ENCODE measurements at places on chromosomes 5 and 9.

GRCh38 chr9:93575796-93576257 lies 557 bp upstream of the PHF2 start:
- DNase-seq, result peak; percentile 59

DNA sequence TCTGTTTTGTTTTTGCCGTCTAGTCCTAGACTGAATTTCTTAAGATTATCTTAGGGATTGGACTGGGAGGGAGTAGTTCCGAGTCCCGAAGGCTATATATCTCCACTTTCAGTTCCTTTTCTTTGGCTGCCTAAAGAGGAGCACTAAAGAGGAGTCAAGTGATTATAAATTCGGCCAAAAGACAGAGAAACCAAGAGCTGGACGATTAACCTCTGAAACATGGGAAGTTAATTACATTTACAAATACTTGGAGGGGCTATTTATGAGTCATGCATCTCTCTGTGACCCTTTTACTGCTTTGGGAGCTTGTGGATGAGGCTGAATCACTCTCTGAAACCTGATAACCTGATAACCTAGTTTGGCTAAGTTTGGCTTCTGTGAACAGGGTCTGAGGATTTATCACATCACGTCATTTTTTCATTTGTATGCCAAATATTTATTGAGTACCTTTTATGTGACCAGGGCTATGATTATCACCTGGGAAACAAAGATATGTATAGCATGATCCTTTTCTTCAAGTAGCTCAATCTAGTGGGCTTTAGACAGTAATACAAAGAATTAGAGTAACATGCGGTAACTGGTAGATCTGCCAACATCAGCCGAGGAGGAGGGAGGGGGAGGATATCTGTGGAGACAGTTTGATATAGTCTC lies 180.9 kb downstream of the CD180 start:
- no peak for DNase-seq

DNA sequence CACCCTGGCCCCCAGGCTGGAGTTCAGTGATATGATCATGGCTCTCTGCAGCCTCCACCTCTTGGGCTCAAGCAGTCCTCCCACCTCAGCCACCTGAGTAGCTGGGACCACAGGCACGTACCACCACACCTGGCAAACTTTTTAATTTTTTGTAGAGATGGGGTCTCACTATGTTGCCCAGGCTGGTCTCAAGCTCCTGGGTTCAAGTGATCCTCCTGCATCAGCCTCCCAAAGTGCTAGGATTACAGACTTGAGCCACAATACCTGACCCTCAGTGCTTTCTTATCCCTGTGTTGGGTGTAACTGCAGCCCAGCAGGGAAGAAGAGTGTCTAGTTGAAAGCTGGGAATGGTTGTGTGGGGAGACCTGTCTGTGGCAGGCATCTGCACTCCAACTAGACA lies 10.9 kb downstream of the PTPA start:
- DNase-seq, result no peak

- DNase-seq, result no peak
Measured at GRCh38 chr5:115657881-115658233, 32.0 kb upstream of the TMED7 start.

- DNase-seq, result no peak
Measured at GRCh38 chr5:138032028-138032571, 779 bp downstream of the FAM13B start.

GRCh38 chr9:97594381-97594921 lies 38.7 kb downstream of the TSTD2 start:
- DNase-seq, result no peak

DNA sequence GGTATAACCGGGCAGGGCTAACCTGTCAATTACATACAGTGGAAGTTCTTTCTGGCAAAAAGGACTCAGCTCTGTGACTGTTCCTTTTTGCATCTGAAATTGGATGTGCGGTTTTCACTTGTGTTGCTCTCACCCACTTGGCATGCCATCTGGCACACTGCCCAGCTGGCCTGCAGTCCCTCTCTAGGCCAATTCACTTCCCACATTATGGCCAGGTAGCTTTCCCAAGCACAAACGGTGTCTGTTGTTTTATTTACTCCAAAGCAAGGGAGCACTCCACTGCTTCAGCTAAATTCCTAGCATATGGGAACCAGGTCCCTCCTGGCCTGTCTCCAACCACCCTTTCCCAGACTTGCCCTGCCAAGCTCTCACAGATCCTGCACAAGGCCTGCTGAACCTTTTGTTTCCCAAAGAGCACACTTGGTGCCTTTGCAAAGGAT lies 132.5 kb downstream of the SEMA6A start:
- DNase-seq, result no peak

GRCh38 chr9:21002040-21002439 lies 29.4 kb downstream of the HACD4 start:
- no peak for DNase-seq

- DNase-seq, result no peak
Measured at GRCh38 chr5:102600964-102601363, 102.2 kb upstream of the SLCO6A1 start.

DNA sequence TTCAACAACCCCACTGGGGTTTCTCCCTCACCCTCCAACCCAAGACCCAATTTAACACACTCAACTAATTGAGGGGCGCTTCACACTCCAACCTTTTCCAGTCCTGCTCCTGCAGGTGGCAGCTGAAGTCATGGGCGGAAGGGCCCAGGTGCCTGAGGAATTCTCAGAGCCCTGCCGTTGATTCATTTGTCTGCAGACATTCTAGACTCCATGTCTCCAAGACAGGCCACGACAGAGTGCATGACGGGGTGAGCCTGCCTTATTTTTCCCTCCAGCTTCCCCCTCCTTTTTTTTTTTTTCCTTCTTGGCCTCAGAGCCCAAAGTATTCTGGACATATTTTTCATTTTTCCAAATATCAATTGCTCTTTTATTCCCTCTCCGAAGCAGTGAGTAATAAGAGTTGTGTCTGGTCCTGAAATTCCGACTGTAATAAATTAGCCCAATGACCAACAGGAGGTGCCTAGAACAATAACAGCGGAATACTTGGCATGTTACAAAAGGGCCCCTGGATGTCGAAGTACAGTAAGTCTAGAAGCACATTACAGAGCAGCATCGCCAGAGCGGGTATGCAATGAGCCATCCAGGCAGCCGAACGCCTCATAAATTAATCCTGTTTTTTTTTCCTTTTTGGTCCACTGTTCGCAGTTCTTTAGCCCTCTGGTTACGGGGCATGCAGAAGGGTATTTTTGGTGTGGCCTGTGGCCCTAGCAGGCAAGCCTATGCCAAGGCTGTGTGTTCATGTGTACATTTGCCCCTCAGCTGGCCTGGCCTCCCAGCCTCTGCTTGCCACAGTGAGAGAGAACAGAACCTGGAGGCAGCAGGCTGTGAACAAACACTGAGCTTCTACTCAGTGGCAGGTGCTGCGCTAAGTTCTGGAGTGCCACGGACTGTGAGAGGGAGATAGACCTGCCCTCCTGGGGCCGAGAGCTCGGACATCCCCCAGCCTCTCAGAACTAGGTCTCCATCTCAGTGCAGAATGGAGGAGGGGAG lies 8.6 kb upstream of the SMIM23 start:
- DNase-seq, result no peak

GRCh38 chr5:52709167-52709925 lies 78.4 kb upstream of the ITGA1 start:
- no peak for DNase-seq

DNA sequence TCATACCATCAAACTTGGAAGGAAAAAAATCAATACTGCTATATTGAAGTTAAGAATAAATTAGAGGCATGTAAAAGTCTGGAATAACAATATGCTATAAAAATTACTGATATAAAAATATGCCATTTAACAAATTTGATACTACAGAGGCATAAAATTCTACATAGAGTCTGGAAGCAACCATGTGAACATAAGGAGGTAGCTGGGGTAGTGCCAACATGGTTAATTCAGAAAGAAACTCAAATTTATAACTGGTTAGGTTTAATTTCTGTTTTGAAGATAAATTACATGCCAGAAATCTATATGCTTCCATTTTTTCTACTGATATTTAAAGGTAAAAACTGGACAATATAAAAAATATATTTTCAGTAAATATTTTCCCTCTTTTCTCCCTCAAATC lies 103.1 kb upstream of the NR4A3 start:
- DNase-seq, result no peak

GRCh38 chr9:82675102-82675501 lies 387.8 kb downstream of the RASEF start:
- no peak for DNase-seq

DNA sequence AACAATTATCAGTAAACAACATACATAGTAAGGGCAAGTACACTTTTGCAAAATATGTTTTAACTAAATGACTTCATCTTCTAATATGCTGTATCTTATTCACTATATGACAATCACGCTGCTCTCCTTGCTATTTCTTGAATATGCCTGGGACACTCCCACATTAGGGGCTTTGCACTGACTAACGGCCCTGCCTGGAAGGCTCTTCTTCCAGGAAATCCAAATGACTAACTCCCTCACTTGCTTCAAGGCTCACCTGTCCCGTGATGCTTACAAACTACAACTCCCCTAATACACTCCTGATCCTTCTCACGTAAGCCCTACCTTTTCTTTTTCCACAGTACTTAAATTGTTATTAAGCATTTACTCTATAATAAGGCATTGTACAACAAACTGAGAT lies 10.6 kb downstream of the ERP44 start:
- no peak for DNase-seq

- DNase-seq, result no peak
Measured at GRCh38 chr9:89807101-89807395, 202.2 kb downstream of the GADD45G start.

GRCh38 chr5:131999041-131999440 lies 12.4 kb downstream of the ACSL6 start:
- DNase-seq, result no peak

- no peak for DNase-seq
Measured at GRCh38 chr5:35229076-35230037, 930 bp downstream of the PRLR start.

DNA sequence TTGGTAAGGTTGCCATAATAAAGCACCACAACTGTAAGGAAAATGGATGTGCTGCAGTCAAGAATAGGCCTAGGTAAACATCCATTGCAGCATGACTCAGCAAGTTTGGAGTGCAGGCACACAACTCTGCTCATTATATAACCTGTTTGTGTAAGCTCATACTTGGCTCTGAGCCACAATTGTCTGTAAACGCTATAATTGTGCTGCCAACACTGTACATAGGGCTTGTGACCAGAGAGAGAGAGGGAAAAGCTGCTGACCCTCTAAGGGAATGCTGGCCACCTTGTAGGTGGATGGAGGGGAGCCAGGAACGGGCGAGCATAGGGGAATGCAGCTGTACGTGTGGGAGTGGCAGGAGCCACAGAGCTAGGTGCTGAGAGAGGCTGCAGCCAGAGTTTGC lies 2186.5 kb upstream of the ACO1 start:
- DNase-seq, result no peak

DNA sequence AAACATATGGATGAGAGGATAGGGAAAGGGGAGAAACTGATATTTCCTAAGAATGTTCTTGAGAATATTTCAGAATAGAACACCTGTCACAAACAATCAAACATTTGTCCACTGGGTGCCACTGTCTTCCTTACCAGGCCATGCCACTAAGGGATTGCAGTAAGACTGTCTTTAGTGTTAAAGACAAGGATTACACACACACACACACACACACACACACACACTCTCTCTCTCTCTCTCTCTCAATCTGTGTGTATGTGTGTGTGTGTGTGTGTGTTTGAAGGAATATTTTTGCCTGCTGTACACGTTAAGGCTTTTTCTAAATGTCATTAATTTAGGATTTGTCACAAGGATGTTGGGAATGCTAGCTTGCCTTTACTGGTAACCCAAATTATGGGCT lies 54.4 kb downstream of the CCDC192 start:
- DNase-seq, result no peak

GRCh38 chr9:83724436-83724835 lies 16.7 kb upstream of the UBQLN1 start:
- DNase-seq, result no peak

DNA sequence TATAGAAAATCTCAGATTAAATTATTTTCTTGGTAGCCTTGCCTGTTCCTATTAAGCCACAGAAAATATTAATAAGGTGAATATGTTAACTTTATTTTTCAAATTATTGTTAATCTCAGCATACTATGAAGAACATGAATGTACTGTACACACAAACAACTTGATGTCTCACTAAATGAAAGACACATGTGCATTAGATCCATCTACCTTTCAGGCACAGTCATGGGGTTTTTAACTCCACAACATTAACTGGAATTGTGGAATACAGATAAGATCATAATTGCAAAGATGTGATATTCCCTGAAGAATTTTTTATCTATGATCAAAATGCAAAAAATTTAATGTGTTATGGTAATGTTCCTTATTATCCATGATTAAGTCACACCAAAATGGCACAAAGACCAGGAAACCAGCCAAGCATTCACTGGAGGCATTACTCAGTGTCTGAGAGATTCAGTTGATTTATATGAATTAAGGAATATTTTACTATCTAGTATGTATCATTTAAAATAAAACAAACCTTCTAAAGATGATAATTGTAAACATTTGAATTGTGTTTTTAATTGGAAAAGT lies 150.0 kb upstream of the VCAN start:
- no peak for DNase-seq

DNA sequence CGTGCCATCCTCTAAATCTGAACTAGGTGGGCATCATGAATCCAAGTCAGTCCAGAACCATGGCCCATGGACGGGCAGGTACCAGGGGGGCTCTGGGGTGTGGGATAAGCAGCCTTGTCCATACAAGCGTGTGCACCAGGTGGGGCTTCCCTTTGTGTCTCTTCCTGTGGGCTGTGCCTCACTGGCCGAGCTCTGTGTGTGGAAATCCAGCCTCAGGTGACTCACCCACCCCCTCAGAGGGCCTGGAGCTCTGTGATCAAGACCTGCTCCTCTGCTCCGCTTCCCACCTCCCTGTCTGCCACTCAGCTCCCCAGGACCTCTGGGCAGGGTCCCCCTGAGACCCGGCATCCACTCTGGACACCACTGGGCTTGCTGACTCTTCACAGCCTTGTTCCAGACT lies 33.0 kb downstream of the GADD45G start:
- no peak for DNase-seq

DNA sequence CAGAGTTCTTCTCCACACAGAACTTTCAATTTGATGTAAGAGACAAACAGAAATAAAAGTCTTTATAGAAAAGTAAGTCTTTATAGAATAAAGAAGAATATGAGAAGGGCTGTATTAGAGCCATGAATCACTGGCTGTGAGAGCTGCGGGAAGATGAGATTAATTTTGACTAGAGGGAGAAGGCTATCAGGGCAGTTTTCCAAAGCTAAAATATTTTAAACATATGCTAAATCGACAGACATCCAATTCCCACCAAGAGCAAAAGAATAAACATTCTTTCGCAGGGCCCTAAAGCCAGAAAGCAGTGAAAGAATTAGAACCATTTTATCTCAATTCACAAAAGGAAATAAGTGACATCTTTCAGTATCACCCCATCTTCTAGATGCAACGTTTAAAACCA lies 208.3 kb upstream of the MAP3K1 start:
- no peak for DNase-seq

DNA sequence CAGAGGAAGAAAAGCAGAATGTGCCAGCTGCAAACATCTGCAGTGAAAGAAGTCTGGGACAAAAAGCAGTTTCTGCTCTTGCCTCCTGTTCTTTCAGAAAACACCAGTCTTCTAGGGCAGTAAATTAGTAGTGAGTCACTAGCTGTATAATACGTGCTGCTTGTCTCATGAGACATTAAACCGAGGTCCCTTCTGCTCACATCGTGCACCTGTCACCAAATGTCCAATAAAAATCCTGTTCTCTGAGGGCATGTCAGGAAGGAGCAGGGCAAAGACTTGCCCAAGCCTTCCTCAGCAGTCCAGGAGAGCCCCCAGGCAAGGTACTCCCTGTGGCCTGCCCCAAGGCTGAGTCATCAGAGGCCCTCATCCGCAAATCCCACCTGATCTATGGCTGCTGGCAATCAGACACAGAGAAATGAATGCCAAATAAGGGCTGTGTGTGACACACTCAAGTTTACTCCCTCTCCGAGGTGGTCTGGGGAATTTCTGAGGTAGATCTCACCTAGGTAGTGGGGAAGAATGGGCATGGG lies 255.3 kb upstream of the SMARCA2 start:
- no peak for DNase-seq

All from T-cell (primary cell).